ENCODE measurements at places on chromosomes 5 and 9.
A peak's percentile ranks its signal among the peaks of the same experiment; 100 is the strongest.

GRCh38 chr9:136185596-136186366, 19.1 kb downstream of the LHX3 start:
- DNase-seq: no peak

- DNase-seq: no peak
Measured at GRCh38 chr5:179123491-179124272, 63.5 kb downstream of the ZNF354C start.

GRCh38 chr5:111795142-111795541, 38.1 kb upstream of the NREP start:
- DNase-seq: no peak

DNA sequence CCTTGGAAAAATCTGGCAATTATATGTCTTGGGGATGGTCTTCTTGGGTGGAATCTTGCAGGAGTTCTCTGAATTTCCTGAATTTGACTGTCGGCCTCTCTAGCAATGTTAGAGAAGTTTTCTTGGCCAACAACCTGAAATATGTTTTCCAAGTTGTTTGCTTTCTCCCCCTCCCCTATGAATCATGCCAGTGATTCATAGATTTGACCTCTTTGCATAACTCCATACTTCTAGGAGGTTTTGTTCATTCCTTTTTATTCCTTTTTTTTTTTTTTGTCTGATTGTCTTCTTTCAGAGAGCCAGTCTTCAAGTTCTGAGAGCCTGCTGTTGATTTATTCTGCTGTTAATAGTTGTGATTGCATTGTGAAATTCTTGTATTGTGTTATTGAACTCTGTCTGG, 56.7 kb upstream of the SLC44A1 start:
- peak; percentile 28 for DNase-seq

DNA sequence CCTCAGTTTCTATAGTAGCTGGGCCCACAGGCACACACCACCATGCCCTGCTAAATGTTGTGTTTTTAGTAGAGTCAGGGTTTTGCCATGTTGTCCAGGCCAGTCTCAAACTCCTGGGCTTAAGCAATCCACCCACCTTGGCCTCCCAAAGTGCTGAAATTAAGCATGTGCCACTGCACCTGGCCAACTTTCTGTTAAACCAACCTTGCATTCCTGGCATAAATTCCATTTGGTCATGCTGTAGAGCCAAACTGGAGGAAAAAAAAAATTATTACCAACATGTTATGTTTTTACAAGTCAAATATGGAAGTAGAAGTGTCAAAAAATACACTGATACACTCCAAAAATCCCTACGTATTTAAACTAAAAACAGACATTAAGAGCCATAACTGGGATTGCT, 54.1 kb downstream of the ERMP1 start:
- no peak for DNase-seq

DNA sequence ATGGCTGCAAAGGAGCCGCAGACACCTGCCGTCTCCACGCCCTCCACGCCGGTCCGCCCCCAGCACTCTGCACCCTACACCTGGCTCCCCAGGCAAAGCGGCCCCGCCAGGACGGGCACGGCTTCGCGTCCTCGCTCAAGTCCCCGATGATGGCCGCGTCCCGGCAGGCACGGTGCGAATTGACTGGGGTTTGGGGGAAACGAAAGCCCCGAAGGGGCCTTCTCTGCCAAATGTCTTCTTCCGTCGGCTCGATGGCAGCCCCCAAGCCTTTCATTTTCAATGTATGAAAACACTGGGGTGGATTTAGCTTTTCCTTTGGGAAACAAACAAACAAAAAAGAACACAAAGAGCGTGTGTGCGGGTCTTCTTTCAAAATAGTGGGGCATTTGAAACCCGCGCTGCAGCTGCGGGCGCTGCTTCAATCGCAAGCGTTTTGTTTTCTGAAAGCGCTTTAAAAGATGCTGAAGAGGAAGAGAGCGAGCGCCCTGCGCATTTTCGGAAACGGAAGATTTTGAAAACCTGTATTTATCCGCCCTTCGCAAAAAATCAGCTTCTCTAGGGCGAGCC, 160.0 kb downstream of the RMI1 start:
- no peak for DNase-seq

GRCh38 chr5:138353560-138354080, 1.1 kb downstream of the KDM3B start:
- no peak for DNase-seq

DNA sequence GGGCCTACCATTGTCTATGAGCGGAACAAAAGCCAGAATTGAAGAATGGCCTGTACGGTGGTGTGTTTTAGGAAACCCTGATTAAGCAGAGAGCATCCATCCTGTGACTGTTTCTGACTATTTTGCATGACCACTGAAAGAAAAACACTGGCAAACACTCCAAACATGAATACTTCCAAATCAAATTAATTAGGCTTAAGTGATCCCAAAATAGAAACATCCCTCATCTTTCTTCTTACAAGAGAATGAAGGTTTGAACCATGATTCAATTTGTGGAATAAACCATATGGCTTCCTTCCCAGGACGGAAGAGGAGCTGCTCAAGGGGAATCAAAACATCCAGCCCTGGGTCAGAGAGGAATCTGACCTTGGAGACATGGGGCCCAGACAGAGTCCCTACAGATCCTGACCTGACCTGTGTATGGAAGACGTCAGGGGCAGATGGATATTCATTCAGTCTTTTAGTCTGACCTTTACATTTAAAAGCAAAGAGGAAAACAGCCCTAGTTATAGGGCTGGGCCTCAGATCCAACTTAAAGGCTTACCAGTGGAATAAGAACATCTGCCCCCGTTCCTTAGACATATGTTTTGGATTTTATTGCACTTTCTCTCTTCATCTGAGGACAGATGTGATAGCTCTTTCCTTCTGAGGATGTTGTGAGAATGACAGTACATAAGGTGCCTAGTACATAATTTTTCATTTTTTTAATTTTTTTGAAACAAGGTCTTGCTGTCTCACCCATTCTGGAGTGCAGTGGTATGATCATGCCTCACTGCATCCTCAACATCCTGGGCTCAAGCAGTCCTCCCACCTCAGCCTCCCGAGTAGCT, 17.6 kb upstream of the RECK start:
- DNase-seq: no peak

All from smooth muscle cell of the brain vasculature (primary cell).